ENCODE measurements at places on chromosomes 5 and 9. TPM values are rescaled to one million over a fixed set of nuclear protein-coding genes. Genes with fewer than 3 reads are reported as not detected.

The RHOBTB3 gene
- total RNA-seq = 169 TPM

The AQP7 gene
- total RNA-seq = not detected

The CDC20B gene
- total RNA-seq = not detected

The GDNF gene
- total RNA-seq = 7.1 TPM

The GGTA1 gene
- total RNA-seq = not detected

The C5orf58 gene
- total RNA-seq = not detected

The RAB3C gene
- total RNA-seq = not detected

The EGR1 gene
- total RNA-seq = 122 TPM

Data from HFFc6 (cell line).